ENCODE measurements at places on chromosomes 5 and 9.

GRCh38 chr9:3553076-3553765 lies 27.4 kb upstream of the RFX3 start:
- no peak for DNase-seq

DNA sequence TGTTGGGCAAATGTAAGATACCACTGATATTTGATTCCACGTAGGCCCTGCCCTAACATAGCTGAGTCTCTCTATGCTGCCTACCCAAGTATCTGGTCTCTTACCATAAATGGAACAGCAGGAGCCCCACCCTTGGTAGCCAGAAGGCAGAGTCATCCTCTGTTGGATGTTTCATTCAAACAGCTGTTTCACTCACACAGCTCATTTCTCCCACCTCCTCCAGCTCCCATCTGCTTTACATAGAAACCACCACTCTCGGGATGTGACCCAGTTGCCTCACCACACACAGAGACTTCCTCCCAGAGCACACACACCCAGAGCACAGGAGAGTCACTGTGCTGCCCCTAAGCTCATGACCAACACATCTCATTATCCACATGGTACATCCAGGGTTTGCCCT lies 165.3 kb downstream of the TMEM167A start:
- no peak for DNase-seq

DNA sequence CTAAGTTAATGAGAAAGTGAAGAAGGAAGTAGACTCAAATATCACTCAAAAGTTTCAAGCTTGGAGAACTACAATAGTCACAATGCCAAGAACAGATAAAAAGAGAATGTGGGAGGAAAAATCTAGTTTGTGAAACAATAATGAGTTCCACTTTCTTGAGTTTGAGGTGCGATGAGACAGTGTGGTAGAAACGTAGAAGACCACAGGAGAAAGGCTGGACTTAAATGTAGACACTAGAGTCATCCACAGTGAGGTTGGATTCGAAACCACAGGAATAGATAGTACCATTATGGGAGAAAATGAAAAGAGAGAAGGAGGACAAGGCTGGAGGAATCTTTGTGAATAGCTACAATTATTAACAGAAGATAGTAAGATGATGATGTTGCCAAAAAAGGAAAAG lies 141.1 kb upstream of the LRRTM2 start:
- DNase-seq: no peak

DNA sequence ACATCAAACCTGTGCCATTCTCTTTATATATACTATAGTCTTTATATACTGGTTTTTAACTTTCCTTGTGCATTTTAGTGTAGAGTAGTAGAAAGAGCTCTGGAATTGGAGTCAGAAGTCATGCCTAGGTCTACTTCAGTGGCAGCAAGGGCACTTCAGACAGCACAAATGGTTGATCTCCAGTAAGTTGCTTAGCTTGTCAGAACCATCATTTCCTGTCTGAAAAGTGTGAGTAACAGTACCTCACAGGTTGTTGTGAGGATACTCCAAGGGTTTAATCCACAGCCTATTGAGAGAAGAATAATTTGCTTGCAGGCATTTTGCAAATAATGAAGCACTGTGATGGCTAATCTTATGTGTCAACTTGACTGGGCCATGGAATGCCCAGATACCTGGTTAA lies 95.8 kb upstream of the NR4A3 start:
- DNase-seq: no peak

- no peak for DNase-seq
Measured at GRCh38 chr9:37192803-37193202, 72.4 kb downstream of the ZCCHC7 start.
